ENCODE measurements at places on chromosomes 12 and 14.

GRCh38 chr14:86038387-86039042 is 508.6 kb downstream of the FLRT2 start:
- DNase-seq: no peak

DNA sequence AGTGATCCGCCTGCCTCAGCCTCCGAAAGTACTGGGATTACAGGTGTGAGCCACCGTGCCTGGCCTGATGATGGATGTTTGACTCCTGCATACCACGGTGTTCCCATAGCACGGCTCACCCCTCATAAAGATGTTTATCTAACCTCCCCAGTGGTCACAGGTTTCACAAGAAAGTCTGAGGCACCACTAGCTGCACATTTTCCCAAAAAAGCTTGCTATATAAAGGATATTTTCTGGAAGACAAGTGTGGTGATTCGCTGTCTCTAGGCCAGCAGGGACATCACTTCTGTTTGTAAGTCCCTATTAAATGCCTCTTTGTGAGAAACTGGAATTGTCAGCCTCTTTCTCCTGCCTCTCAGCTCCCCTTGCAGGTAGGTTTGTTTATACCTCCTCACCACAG is 18.3 kb downstream of the PLEK2 start:
- no peak for DNase-seq

DNA sequence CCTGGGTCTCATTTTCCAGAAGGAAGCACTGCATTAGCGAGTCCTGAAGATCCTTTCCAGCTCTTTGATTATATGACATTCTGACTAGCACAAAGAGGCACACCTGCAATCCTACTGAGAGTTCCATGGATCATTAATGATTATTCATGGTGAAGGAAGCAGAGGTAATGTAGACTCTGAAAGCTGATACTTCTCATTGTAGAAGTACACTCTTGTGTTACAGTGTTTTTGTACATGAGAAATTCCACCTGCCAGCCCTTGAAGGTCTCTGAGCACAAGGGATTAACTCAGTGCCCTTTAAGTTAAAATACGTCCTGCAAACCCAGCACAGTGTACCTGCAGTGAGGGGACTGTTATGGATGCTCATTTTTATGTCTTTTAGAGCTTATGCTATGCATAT is 558.8 kb upstream of the FBXO33 start:
- no peak for DNase-seq

GRCh38 chr14:50944647-50945413 is 547 bp upstream of the PYGL start:
- DNase-seq: no peak

GRCh38 chr12:68481181-68481941 is 129.3 kb upstream of the RAP1B start:
- no peak for DNase-seq

DNA sequence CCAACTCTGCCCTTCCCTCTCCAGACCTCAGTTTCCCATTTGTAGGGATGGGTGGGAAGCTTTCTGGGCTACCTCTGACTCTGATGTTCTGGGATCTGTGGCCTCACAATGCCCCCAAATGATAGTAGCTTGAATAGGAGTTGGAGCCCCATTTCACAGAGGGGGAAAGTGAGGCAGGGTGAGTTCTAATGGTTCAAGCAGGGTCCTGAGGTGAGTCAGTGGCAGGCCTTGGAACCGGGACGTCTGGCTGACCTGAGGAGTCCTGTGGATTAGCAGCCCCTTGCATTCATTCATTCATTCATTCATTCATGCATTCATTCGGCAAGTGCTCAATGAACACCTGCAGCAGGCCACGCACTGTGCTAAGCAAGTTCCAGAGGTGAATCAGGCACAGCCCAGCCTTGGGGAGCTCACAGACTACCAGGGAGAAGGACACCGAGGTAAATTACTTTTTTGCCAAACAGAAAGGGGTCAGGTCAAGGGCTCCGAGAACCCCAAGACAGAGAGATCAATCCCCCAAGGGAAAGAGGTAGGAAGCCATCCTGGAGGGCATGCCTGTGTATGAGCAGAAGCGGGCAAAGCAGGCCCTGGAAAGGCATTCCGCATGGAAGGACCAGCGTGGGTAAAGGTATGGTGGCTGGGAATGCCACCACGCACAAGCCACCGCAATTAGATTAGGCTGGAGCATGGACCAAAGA is 818 bp upstream of the TMEM119 start:
- DNase-seq: no peak

DNA sequence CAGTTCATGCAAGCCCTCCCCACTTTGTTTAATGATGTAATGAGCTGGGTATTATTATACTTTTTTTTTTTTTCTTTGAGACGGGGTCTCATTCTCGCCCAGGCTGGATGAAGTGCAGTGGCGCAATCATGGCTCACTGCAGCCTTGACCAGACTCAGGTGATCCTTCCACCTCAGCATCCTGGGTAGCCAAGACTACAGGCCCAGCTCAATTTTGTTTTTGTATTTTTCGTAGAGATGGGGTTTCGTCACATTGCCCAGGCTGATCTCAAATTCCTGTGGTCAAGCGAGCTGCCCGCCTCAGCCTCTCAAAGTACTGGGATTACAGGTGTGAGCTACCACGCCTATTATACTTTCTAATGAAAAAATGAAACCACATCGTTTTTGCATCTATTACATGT is 4.5 kb upstream of the DCAF11 start:
- no peak for DNase-seq

Measured in stimulated activated CD4-positive, alpha-beta T cell treated with anti-CD3 and anti-CD28 coated beads, TNF-alpha, amount 100 ng/mL, for 1 hour (primary cell).